C1 segment of cervical spinal cord (tissue), 14 donors: ENCODE measurements at places on chromosomes 5 and 9.
A peak's percentile ranks its signal among the peaks of the same experiment; 100 is the strongest.

- DNase-seq: no peak
Measured at GRCh38 chr5:176396330-176396729, 7.8 kb downstream of the HIGD2A start.

DNA sequence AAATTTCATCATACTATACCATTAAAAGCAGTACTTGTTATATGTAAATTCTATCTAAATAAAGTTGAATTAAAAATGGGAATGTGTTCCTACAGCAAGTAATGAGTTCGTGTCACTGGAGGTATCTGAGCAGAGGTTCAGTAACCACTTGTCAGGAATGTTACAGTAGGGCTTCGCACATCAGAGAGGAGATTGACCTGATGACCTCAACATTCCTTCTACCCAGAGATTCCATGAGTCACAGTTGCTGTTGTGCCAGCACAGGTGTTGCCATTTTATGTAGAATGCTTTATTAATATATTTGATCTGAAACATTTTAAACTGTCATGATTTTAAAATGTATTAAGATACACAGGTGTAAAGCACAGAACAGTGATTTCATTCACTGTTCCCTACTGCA is 60.3 kb downstream of the STX17 start:
- no peak for DNase-seq

GRCh38 chr9:94110821-94111252 is 26.6 kb downstream of the PTPDC1 start:
- no peak for DNase-seq

- no peak for DNase-seq
Measured at GRCh38 chr9:92655896-92656536, 13.9 kb downstream of the IPPK start.

DNA sequence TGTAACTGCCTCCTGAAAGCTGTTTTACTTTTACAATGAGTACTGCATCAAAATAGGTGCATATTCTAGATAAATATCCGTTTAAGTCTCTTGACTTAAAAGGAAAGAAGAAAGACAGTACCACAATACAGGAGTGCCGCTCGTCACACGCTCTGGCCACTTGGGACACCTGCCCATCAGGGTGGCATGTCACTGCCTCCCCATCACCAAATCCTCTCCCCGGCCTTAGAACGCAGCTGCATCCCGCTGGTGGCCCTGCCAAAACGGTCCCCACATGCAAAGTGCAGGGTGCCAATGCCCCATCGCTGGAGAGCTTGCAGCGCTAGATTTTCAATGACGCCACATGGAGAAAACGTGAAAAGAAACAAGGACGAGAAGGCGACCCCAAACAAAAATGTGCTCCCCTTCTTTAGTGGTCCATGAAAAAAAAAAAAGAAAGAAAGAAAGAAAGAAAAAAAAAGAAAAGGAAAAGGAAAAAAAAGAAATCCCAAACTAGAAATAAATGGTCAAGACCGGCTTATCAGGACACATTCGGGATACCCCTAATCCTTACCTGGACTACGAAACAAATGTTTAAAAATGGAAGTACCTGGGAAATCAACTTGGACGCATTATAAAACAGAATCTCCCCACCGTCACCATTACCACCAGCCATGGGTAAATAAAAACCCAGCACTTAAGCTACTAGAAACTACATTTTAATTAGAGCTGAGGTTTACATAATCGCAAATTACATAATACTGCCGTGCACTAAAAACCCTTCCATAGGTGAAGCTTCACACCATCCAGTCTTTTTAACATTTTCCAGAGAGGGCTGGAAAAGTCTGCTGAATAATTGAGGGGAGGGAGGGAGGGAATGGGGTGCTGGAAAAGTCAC is 1.0 kb downstream of the ANKH start:
- peak; percentile 16 for DNase-seq

- DNase-seq: no peak
Measured at GRCh38 chr5:151004499-151004898, 15.9 kb upstream of the GPX3 start.

DNA sequence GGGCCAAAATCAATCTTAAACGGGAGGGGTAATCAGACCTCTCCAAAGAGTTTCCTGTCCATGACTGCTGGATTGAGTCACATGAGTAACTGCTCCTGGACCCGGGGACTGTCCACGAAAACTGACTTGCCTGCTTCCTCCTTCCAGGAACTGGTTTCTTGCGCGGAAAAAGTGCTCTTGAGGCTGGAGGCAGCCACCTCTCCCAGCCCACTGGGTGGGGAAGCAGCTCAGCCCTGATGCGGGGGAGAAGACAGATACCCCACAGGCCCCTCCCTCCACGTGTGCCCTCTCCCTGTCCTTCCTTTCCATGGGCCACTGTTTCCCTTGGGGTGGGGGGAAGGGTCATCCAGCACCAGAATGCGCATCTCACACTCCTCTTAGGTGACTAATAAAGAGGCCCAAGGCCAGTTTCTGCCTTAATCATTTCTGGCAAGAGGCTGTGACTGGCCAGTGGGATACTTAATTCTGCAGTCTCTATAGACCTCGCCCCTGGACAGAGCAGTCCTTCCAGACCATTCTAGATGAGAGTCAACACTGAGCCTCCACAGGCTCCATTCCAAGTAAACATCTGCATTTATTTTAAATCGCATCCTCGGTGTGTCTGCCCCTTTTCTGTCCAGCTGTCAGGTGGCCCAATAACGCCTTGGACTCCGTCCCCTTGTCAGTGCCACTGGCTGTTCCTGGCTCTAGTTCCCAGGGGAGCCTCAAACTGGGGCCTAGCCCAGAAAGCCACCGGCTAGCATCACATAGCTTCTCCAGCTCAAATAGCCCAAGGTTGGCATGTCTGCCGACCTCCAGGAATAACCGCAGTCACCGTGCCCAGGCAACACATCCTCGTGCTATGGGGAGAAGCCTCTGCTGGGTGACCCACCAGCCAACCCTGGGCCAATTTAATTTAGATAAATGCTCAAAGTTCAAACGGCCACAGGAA is 12.0 kb downstream of the REXO4 start:
- no peak for DNase-seq

DNA sequence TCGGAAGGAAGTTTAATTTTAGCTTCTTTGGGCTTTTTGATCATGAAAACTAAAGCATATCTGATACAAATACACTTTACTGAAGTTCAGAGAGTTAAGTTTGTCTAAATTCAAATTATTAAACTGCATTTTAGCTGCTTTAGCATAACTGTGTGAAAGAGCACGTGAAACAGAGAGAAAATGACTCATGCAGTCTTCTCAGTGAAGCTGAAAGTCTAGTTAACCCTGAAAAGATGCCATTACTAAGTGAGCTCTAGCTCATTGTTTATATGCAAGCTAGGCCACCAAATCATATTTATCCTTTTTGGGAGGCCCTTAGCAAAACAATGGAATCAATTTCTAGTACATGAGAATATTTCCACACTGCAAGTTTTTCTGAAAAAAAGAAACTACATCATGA is 27.6 kb downstream of the TPD52L3 start:
- no peak for DNase-seq

GRCh38 chr5:91095786-91096385 is 287.2 kb downstream of the ARRDC3 start:
- no peak for DNase-seq

- DNase-seq: no peak
Measured at GRCh38 chr5:112202694-112203093, 216.4 kb downstream of the EPB41L4A start.

DNA sequence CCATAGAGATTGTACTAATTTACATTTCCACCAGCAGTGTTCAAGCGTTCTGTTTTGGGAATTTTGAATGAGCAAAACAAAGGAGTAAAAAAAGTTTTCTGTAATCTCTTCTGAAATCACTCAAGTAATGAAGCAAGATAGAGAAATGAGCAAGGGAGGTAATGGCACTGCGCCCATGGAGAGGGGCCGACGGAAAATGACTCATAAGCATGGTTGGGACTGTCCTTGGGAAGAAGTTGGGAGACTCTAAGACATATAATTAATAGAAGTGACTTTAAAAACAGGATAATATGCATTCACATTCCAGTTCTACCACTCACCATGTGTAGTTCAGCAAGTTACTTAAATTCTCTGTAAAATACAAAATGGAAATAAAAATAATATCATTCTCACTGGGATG is 62.5 kb upstream of the C5orf46 start:
- no peak for DNase-seq

DNA sequence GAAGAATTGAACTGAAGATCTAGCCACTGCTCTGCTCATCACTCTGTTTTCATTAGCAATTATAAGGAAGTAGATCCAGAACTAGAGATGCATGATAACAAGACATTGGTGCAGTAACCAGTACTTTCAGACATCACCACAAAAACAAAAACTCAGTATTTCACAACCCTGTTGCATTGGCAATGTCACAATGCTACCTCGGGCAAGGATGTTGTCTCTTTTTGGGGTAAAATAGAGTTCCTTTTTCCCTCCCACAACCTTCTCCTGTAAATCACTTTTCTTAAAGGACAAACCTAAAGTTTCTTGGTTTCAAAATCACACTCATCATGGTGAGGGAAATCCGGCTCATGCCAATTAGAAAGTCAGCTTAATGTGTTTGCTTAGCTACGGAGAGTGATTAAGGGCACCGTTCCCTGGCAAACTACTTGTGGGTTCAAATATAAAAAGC is 420.1 kb upstream of the MEF2C start:
- no peak for DNase-seq

DNA sequence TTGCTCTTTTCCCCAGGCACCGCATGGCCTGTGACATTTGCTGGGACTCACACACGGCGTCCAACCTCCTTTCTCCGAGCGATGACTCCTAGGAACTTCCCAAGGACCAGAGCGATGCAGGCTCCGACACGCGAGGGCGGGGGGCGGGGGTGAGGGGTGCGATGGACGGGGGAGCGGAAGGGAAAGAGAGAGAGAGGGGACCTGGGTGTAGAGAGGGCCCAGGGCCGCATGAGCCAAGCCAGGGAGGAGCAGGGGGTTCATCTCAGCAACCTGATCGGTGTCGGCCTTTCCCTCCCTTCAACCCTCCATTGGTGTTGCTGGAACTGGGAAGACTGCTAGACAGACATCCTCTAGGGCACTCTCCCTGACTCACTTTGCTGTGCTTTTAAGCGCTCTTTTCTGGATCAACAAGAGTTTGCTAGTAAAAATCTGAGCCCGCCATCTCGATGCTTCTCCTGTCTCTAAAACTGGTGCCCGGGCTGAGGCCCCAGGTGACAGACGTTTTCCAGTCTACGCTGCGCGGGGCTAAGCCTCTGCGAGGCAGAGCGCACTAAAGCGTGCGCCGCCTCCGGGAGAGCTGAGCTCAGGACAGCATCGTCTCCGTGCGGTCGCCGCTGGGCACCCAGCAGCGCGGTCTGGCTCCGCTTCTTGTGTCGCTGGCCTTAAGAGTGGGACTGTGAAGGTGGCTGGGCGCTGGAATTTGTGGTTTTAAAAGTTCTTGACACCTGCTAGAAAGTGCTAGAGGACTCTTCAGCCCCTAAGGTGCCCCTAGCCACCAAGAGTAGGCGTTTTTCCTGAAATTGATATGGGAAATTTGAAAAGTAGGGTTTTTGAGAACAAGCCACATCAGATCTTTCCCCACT is 1.0 kb upstream of the TSLP start:
- DNase-seq: no peak

DNA sequence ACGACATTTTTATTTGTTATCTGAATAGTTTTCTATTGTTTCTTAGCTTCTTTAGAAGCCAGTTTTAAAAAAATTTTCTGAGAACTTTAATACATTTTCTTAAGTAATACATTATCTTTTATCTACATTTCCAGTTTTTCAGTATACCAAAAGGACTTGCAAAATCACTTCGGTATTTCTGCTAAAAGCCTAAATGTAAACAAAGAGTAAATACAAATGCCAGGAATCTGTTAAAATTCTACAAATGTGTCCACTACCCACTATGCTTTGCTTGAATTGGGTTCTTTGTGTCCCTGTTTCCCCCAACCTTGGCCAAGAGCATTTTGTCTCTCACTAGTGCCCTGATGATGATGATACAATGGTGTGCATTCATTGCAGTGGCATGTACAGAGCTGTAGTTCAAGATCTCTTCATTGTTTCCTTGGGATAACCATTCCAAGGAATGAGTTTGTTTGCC is 611.2 kb downstream of the NR2F1-AS1 start:
- no peak for DNase-seq

GRCh38 chr5:62093976-62094375 is 212.0 kb upstream of the KIF2A start:
- no peak for DNase-seq

- no peak for DNase-seq
Measured at GRCh38 chr5:80916676-80917075, 43.5 kb upstream of the RASGRF2 start.

DNA sequence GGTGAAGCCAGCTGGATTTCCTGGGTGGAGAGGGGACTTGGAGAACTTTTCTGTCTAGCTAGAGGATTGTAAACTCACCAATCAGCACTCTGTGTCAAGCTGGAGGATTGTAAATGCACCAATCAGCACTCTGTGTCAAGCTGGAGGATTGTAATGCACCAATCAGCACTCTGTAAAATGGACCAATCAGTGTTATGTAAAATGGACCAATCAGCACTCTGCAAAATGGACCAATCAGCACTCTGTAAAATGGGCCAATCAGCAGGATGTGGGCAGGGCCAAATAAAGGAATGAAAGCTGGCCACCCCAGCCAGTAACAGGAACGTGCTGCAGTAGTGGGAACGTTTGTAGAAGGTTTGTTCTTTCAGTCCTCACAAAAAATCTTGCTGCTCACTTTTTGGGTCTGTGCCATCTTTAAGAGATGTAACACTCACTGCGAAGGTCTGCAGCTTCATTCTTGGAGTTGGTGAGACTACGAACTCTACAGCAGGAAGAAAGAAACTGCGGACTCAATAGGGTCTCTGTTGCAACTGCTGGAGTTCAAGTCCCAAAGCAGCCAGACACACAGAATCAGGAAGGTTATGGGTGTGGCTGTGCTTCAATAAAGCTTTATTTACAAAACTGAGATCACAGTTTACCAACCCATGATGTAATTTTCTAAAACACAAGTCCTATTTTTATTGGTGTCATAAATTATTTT is 145.7 kb upstream of the ERCC6L2 start:
- no peak for DNase-seq

DNA sequence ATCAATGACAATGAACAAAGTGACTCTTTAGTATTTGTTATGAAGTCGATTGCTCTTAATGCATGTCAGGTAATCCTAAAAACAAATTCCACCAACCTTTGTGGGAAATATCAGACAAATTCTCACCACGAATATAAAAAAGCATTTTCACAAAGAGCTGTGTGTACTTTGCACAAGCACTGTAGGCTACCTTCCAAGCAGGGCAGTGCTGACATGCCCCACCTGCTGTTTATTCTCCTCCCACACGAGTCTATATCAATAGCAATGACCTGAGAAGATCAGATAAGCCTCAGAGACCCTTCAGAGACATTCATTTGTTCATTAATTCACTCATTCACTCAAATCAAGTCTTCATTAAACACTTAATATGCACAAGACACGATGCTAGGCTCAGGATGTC is 469.1 kb downstream of the ZSWIM6 start:
- no peak for DNase-seq

GRCh38 chr5:66511491-66511890 is 84.7 kb upstream of the MAST4 start:
- DNase-seq: no peak

- DNase-seq: no peak
Measured at GRCh38 chr9:12194731-12195130, 498.5 kb upstream of the TYRP1 start.

- no peak for DNase-seq
Measured at GRCh38 chr5:180423133-180423532, 70.0 kb upstream of the GFPT2 start.
